ENCODE measurements at places on chromosomes 7 and 10. TPM values are rescaled to one million over a fixed set of nuclear protein-coding genes. Genes with fewer than 3 reads are reported as not detected.

The CYP3A4 gene
- total RNA-seq, result not detected

The PSPH gene
- total RNA-seq, result 39.4 TPM

The MTERF1 gene
- 13.0 TPM for total RNA-seq

The FAM25C gene
- not detected for total RNA-seq

The GRM3 gene
- total RNA-seq, result not detected

The SVOPL gene
- not detected for total RNA-seq

The EN2 gene
- not detected for total RNA-seq

The PPIF gene
- 46.8 TPM for total RNA-seq

The EVX1 gene
- total RNA-seq, result not detected

The PCGF5 gene
- 42.7 TPM for total RNA-seq

The FOXP2 gene
- 13.1 TPM for total RNA-seq

The GPR15LG gene
- total RNA-seq, result not detected

The PLEKHA8 gene
- total RNA-seq, result 10.8 TPM

The ZFAND4 gene
- total RNA-seq, result 15.3 TPM

The METTL27 gene
- 9.0 TPM for total RNA-seq

The UTF1 gene
- total RNA-seq, result not detected

The CCDC3 gene
- 0.36 TPM for total RNA-seq

The CPA2 gene
- not detected for total RNA-seq

The HKDC1 gene
- 0.16 TPM for total RNA-seq

The SORCS3 gene
- not detected for total RNA-seq

The OR13A1 gene
- not detected for total RNA-seq

The ITPRID1 gene
- total RNA-seq, result not detected

The LAMB1 gene
- total RNA-seq, result 535 TPM
